ENCODE measurements at places on chromosomes 1 and 21. TPM values are rescaled to one million over a fixed set of nuclear protein-coding genes. Genes with fewer than 3 reads are reported as not detected.

- H3K27ac ChIP-seq: no peak overlapping the region
- DNase-seq: peak; percentile 44
- no peaks in the 10 kb centered on the region for H3K36me3 ChIP-seq
- no peaks in the 10 kb centered on the region for H3K27me3 ChIP-seq
- H3K4me3 ChIP-seq: no peak overlapping the region
Observed at GRCh38 chr1:192485692-192486436, 89.7 kb upstream of the RGS1 start.

GRCh38 chr1:31703431-31704270 is at the start of gene COL16A1:
Gene COL16A1, minus strand, starts transcription at chr1:31704017. Its CDS starts 1,824 bp downstream, at chr1:31702193.
- H3K36me3 ChIP-seq: no peaks in the 10 kb centered on the region
- H3K4me1 ChIP-seq: peaks cover 14% of the 10 kb centered on the region
- peak within 1 kb of the TSS; percentile 67 for H3K27ac ChIP-seq

The ORC1 gene
- total RNA-seq: 4.9 TPM

The TCHHL1 gene
- not detected for total RNA-seq

All from colonic mucosa (tissue), 4 donors.